ENCODE measurements at places on chromosomes 7 and 10.

- DNase-seq = no peak
Measured at GRCh38 chr10:132905661-132906060, 36.7 kb downstream of the CFAP46 start.

DNA sequence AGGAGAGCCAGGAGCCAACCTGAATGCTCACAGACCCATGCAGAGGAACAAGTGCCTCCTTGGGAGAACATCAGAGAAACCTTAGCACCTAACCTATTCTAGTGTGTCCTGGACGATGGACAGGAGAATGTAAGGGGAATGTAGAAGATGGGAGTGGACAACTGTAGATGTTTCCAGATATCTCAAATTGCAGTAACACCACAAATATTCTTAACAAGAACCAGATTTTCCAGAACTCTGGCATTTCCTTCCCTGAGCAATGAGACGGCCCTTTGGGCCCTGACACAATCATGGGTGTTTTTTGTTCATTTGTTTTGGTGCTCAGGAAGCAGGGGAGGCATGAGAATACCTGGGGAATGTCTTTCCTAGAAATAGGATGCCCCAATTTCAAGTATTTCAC, 196.1 kb upstream of the PRSS1 start:
- DNase-seq = no peak

- DNase-seq = no peak
Measured at GRCh38 chr7:81330108-81330507, 411.3 kb upstream of the SEMA3C start.

DNA sequence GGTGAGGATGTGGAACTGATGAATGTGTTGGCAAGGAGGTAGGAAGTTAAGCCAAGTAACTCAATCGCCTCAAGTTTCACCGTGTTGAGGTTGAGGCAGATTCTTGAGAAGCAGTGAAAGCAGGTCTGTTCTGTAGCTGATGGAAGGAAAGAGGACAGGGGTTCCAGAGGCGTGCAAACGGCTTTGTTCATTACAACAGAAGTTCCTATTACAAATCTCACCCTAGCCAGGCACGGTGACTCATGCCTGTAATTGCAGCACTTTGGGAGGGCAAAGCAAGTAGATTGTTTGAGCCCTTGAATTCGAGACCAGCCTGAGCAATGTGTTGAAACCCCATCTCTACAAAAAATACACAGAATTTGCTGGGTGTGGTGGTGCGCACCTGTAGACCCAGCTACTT, 36.9 kb upstream of the PTF1A start:
- DNase-seq = no peak

GRCh38 chr7:108424013-108424412, 32.2 kb downstream of the NRCAM start:
- no peak for DNase-seq

- DNase-seq = no peak
Measured at GRCh38 chr10:34061841-34062240, 727.4 kb upstream of the NRP1 start.

DNA sequence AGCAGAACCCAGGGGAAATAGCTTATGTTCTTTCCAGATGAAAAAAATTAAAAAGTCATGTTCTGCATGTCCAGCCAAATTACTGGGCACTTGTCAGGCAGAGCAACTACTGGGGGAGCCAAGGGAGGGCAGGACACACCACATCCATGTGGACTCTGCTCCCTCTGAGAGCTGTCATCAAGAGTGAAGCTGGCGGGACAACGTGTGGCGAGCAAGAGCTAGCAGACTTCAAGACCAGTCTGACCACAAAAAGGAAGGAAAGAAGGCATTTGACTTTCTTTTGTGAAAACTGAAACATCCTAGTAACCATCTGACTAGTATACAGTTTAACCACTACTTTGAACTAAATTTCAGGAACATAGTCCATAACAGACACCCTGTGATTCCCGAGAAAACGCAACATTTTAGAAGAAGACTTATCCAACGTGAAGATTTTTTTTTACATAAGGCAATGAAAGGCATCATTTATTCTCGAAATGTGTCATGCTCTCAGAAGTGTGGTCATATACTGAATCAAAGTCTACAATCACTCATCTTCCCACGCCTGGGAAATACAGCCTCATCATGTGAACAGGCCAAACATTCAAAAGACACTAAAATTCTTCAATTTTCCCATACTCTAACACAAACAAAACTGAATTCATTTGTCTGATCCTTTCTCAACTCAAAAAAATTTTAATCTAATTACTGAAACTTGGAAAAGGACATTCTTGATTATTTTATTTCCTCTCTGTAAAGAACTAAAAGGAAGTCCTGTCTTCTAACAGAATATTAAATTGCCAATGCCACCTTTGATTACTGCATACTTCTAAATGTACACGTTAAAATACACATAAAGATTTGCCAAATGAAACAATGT, 15.5 kb downstream of the CYTH3 start:
- DNase-seq = no peak

- no peak for DNase-seq
Measured at GRCh38 chr7:77993838-77994237, 195.3 kb downstream of the PHTF2 start.

GRCh38 chr7:19815546-19815945, 42.1 kb upstream of the TMEM196 start:
- no peak for DNase-seq

DNA sequence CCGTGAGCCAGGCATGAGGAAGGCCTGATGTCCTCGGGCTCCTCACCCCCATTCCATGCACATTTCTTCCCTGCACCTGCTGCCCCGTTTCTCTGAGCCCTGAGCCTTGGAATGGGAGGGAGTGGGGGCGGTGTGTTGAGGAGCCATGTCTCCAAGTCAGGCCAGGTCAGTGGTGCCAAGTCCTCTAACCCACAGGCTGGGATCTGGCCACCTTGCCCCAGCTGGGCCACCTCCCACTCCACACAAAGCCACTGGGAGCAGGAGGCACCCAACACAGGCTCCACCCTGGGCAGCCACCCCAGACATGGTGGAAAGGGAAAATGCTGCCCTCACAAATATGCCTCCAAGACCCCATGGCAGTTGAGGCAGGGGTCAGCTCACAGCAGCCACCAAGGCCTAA, 27.7 kb downstream of the ZCCHC24 start:
- DNase-seq = no peak

GRCh38 chr7:46257761-46258448, 336.8 kb upstream of the IGFBP3 start:
- no peak for DNase-seq
